ENCODE measurements at places on chromosomes 5 and 9.
A peak's percentile ranks its signal among the peaks of the same experiment; 100 is the strongest.

DNA sequence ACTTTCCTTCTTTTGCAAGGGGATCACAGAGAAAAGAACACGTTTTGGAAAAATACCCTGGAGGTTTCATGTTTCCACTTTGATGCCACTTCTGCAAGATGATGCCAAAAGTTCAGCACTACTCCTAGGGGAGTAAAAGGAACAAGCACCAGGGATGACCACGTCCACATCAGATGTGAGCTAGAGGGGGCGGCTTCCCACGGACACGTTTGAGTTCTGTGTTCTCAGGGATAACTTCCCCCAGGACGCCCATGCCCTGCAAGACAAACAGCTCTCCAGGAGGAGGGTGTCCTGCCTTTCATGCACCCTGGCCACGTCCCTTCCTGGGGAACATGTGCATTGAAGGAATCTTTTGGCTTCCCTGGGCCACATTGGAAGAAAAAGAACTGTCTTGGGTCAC, 66.6 kb upstream of the TRIO start:
- DNase-seq: no peak

GRCh38 chr5:152389208-152389849, 15.8 kb downstream of the NMUR2 start:
- DNase-seq: no peak

DNA sequence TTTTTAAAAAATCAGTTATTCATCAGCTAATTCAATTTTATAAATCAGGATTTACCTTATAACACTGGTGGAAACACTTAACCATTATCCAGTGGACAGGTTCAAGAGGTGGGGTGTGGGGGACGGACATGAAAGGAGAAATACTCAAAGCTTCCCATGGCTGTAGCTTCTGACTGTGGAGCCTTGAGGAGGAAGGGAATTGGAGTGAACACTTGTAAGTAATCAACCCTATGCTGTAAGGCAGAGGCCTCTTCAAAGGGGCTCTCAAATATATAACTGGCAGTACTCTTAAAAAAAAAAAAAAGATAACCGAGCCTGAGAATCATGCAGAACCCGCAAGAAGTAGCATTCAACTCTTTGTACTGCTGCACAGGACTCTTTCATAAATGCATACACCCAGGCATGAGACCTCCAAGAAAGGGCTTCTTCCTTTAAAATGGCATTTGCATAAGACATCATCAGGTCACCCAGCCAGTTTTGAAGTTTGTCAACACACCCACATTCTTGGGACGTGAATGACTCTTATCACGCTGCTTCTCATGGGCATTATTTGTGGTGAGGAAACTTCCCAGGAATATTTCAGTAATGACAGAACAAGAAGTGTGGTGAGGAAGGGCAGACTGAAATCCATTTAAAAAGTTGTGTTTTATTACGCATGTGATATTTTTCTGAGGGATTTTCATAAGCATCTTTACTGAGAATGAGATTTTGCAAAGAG, 8.1 kb downstream of the OSMR start:
- no peak for DNase-seq

DNA sequence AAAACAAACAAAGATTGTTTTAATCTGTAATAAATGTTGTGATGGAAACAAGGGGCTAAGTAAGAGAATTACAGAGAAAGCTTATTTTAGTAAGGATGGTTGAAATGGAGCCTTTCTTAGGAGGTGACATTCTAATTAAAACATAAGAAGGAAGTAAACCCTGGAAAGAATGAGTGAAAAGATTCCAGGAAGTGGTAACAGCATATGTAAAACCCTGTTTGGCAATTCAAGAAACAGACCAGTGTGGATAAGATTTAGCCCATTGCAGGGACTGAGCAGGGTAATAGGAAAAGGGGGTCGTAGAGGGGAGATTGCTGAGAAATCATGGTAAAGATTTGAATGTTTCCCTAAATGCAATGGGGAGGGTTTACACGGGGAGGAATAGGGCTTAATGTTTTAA, 21.6 kb upstream of the PIP5K1B start:
- DNase-seq: no peak

DNA sequence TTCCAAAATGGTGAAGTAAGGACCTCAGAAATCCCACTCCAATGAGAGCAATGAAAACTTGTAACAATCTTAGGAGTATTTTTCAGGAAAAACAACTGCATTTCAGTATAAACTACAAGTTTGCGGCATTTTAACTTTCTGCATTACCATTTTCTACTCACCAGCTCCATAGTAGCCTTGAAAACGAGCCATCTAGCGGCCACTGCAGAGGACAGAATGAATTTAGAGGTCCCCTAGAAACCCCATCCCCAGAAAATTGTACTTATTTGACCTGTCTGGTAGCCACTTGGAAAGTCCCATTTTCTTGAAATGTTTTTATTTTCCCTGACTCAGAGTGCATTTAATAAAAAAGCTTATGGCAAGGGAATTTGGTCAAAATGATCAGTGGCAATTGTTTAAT, 205.4 kb upstream of the ITGA1 start:
- DNase-seq: no peak

DNA sequence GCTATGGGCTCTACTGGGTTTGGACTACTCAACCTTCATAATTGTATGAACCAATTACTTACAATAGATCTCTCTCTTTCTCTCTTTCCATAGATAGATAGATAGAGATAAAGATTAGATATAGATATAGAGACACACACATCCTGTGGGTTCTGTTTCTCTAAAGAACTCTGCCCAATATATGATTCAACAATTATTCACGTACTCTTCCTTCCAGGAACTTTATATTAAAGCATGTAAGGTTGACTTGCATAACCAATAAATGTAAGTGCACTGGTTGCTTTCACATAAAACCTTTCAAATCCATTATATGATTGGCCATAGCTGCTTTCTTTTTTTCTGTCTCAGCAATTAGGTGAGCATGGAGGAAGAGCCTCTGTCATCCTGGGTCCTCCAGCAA, 46.7 kb upstream of the CDH18 start:
- DNase-seq: no peak

DNA sequence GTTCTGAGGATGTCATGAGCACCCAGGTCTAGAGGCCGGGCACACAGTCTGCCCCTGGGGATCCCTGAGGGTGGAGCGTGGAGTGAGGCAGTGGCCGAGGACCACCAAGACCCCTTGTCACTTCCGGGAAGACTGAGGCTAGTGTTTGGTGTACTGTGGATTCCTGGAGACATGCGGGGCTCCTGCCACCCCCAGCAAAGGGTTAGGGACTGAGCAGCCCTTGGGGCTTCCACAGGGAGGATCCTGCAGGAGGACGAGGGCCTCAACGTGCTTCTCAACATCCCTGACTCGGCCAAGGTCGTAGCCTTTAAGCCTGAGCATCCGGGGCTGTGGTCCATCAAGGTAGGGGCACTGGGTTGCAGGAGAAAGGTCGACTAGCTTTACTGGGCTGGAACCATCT, 29.9 kb downstream of the HMCN2 start:
- DNase-seq: no peak

DNA sequence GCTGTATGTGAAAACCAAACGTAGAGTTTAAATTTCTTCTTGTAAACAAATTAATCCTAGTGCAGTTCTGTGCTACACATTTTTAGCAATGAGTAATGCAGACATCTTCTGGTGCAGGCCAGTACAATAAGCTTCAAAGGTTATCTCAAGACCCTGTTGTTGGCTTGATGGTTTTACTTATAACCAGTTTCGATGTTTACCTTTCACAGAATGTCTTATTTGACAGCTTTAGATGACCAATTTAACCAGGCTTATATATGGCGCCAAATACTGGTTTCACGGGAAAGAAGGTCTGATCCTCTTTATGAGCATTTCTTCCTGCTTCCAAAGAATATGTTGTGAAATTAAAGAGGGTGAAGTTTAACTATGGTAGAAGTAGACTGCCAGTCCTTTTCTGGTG, 9.9 kb downstream of the ZFAND5 start:
- DNase-seq: no peak

- DNase-seq: no peak
Observed at GRCh38 chr5:167767795-167768194, 523.6 kb upstream of the WWC1 start.

- DNase-seq: no peak
Observed at GRCh38 chr9:20568400-20568799, 53.9 kb downstream of the MLLT3 start.

- DNase-seq: no peak
Observed at GRCh38 chr5:143197260-143197656, 206.2 kb downstream of the NR3C1 start.

GRCh38 chr9:128550226-128550625, 2.2 kb upstream of the SPTAN1 start:
- no peak for DNase-seq

DNA sequence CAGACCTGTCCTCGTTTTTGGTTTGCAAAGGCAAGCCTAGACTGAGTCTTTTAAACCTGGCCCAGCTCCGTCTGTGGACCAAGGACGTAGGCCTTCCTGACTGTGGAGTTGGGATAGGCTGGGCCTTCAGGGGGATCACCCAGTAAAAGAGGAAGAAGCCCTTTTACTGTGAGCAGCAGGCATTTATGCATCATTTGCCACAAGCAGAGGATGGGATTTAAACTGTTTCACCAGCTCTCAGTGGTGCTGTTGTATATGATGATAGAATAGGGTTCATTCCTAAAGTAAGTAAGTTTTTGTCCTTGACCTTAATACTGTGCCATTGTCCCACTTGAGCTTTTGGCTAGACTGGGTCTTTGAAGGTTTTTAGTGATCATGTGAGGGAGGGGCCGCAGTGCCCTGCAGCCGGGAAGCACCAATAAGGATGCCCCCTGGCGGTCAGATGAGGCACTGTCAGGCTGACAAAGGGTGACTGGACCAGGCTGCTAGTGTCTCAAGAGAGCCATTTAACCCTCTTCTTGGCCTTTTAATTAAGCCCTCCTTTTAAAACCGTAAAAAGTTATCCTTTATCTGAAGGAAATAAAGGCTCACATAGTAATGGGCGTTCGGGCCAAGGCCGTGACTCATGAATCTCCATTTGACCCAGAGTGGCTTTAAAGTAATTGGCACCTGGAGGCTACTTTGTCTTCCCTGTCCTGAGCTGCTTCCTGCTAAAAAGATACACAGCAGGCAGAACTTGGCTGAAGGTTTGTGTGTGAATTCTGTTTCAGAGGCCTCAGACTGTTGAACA, 74.0 kb downstream of the UBAP1 start:
- peak; percentile 9 for DNase-seq

DNA sequence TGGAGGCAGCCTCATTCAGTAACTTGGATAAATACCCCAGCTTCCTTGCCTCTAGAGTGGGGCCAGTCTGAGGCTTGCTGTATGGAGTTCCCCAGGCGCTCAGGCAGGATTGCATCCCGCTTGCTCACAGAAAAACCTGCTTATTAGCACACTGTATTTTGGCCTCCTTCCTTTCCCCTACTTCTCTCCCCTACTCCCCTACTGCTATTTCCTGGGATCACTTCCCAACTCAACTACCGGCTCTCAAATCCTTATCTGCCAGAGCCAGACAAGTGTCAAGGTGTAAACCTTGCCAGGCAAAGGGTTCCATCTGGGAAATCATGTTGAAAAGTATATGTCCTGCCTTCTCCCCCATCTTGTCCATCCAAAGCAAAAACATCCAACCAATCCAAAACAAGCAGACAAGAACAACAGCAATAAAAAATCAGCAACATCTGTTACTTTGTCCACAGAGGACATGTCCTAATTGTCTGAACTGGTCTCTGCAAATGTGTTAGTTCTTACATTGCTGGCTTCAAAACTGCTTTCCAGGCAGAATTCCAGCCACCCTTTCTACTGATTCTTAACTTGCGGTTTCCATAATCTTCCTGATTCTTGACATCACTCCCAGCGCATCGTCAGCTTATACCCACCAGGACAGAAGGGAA, 164.1 kb upstream of the SEMA6A start:
- no peak for DNase-seq

- DNase-seq: no peak
Observed at GRCh38 chr9:1748407-1748806, 266.7 kb upstream of the SMARCA2 start.
